ENCODE measurements at places on chromosomes 11 and 22. TPM values are rescaled to one million over a fixed set of nuclear protein-coding genes. Genes with fewer than 3 reads are reported as not detected.

DNA sequence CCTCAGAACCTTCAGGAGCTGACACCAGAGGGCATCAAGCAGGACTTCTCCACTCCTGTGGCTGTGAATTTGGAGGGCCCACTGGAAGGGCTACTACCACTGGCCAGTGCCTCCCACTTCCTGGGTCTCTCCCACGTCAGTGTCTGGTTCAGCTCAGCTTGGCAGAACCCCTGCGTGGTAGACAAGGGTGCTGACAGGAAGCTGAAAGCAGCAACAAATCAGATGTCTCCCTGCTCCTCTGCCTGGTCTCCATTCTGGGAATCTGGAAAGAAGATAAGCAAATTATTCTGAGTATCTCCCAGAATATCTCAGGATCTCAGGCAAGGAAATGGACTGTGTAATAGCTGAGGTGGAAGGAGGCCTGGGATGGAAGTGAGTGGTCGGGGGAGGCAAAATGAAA lies 61.5 kb downstream of the TMPRSS5 start:
- no peak for ATAC-seq

DNA sequence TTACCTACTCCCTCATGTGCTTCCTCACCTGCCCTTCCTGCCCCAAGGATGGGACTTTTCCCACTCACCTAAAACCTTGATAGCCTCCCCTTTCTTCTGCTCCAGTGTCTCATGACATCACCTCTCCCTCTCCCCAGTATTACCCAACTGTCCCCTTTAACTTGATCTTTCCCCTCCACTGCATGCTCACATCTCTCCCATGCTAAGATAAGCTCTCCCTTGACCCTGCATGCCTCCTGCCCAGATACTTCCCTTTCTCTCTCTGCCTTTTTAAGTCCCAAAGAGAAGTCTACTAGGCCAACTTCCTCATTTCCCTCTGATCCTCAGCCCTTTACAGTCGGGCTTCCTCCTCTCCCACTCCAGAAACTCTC lies 14.8 kb downstream of the CD3E start:
- ATAC-seq, result no peak

Gene PARVA
- 28.9 TPM for total RNA-seq

Gene RAG2
- not detected for total RNA-seq

Gene INCENP
- total RNA-seq, result 52.8 TPM

- no peak for ATAC-seq
Measured at GRCh38 chr22:39745789-39746188, 147.8 kb downstream of the ENTHD1 start.

Gene MRGPRF
- total RNA-seq, result 1.7 TPM

GRCh38 chr22:37195921-37196320 lies 7.9 kb upstream of the C1QTNF6 start:
- ATAC-seq, result no peak

GRCh38 chr22:32874976-32875375 lies 73.5 kb downstream of the TIMP3 start:
- ATAC-seq, result no peak

Gene DLG2
- 6.3 TPM for total RNA-seq

GRCh38 chr11:111361874-111362273 lies 17.2 kb downstream of the POU2AF1 start:
- ATAC-seq, result peak; percentile 78

Gene OR51B2
- not detected for total RNA-seq

Gene CLTCL1
- 6.8 TPM for total RNA-seq

GRCh38 chr11:122833846-122834464 lies 4.3 kb upstream of the CRTAM start:
- ATAC-seq, result no peak

DNA sequence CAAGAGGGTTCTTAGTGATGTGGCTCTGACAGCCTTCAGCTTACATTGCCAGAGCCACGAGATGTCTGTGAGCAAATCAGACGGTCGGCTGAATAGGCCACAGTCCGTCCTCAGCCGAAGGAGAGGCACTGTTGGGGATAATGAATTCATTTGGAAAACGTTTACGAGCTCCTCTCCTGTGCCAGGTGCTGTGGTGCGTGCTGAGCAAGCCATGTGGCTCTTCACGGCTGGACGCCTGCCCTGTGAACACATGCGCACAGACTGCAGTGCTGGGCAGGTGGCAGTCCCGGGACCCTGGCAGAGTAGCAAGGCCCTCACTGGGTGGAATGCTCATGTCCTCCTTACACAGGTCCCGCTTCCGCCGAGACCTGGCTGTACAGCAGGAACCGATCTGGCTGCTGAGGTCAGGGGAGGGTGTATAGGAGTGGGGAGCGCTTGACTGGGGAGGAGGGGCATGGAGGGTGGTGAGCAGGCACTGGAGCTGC lies 6.8 kb downstream of the TBC1D22A start:
- no peak for ATAC-seq

- ATAC-seq, result no peak
Measured at GRCh38 chr11:134999590-134999989, 587.5 kb upstream of the B3GAT1 start.

GRCh38 chr22:28146401-28147314 lies 227.6 kb upstream of the PITPNB start:
- ATAC-seq, result no peak

GRCh38 chr22:21861851-21862250 lies 5.6 kb downstream of the MAPK1 start:
- ATAC-seq, result peak; percentile 67

DNA sequence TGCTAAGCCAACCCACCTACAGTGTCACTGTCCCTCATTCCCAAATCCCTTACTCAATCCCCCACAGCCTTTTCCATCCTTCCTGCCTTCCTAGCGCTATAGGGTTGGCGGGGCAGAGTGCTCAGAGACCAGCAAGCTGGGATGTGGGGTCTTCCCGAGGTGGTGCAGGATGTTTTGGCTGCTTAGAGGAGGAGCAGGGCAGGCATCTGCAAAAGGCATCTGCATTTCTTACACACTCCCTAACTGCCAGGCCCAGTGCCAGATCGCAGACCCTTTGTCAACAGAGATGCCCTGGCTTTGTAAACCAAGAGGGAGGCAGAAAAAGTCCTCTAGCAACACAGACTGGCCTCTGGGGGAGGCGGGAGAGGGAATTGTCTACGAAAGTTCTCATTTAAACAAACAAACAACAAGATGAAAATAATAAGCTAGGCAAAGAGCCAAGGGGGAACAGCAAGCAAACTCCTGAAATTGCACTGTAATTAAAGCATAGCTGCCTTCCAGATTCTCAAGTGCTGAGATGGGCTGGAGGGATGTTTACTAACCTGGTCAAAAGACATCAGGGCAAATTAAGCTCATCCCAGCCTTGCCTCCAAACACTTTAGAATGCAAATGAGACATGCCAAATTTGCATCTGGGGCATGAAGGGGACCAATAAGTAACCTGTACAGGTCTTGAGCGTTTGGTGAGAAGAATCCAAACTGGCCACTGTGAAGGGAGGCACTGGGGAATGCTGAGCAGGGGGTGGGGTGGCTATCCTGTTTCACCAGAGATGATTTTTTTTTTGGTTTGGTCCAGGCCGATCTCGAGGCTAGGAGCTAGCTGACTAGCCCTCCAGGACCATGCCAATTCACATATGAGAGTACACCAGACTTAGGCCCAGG lies 38.1 kb upstream of the ADA2 start:
- no peak for ATAC-seq

DNA sequence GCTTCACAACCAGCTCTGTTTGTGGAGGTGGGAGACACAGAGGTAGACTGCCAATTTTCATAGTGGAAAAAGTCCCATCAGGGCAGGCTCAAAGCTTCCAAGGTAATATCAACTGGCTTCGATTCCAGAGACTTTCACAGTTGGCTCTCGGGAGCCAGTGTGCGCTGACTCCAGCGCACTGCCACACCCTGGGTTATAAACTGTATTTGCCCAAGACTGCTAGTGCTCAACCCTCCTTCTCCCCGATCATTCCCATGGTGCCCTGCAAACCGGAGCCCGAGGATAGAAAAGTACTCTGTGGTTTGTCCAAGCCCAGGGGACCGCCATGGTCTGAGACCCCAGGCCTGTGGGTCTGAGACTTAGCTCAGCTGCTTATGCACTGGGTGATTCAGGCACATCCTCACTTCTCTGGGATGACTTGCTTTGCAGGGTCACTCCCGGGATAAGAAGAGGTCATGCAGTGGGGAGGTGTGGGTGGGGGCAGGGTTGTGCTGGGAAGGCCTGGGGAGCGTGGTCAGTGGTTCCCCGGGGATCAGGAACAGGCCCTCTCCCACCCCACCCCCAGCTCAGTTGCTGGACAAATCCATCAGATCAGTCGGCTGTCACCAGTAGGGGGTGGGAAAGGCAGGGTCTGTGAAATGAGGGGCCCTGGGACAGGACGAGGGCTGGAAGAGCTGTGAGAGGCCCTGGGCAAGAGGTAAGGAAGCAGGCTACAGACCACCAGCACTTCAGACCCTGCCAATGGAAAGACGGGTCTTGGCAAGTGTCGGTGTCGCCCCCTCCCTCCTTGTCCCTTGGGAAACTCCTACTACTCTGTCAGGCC lies 26.7 kb upstream of the PICK1 start:
- ATAC-seq, result no peak

GRCh38 chr11:26297189-26297975 lies 34.5 kb upstream of the ANO3 start:
- peak; percentile 80 for ATAC-seq

- ATAC-seq, result no peak
Measured at GRCh38 chr11:38594895-38595294, 1996.9 kb upstream of the RAG2 start.

Gene VWCE
- 0.52 TPM for total RNA-seq

Gene DEFB131B
- total RNA-seq, result not detected

GRCh38 chr11:66264914-66265313 lies 3.5 kb upstream of the RAB1B start:
- no peak for ATAC-seq

Gene APOBEC3A
- 5.3 TPM for total RNA-seq

DNA sequence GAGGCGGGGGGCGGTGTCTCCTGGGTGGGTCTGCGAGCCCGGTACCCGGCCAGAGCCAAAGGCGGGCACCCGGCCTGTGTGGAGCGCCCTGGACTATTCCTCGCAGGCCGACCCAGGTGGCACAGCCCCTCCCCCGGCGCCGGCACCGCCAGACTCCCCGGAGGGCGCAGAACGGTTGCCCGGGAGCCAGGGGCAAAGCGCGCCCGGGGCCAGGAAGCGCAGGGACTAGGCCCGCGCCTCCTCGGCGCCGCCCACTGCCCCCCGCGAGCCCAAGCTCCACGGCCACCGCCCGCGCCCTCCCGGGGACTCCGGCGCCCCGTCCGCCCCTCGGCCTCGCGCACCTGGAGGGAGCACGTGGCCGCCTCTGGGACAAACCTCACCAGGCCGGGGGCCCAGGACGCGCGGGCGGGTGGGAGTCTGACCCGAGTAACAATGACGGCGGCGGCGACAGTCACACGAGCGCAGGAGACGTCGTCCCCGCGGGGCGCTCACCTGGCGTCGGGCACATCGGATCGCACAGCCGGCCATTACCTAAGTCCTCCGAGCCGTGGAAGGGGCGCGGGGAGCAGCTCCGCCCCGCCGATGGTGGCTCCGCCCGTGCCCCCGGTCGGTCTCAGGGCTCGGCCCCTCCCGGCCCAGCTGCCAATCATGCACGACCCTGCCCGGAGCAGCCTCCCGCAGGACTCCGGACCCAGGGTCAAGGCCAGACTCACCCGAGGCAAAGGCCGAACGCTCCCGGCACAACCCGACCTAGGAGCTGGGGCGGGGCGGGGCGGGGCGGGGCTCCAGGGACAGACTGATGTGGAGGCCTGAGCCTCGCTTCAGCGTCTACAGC lies 7.4 kb downstream of the PLXNB2 start:
- ATAC-seq, result no peak

- ATAC-seq, result no peak
Measured at GRCh38 chr11:102924851-102925380, 30.6 kb downstream of the MMP13 start.

Gene ALG8
- total RNA-seq, result 27.0 TPM

DNA sequence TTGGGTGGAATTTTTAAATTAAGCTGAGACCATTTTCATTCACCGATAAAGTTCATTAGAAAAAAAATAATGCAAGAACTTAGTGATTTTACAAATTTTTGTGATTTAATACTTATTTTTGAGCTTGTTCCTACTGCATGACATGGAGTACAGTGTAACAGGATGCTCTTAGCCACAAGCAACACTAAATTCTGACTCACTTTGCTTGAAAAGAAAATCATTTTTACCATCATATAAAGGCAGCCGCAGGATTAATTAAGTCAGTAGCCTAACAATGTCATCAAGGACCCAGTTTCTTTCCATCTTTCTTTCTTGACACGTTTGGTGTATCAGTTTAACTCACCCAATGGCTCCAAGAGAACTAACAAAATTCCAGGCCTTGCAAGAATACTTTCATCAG lies 540.3 kb upstream of the LUZP2 start:
- no peak for ATAC-seq

DNA sequence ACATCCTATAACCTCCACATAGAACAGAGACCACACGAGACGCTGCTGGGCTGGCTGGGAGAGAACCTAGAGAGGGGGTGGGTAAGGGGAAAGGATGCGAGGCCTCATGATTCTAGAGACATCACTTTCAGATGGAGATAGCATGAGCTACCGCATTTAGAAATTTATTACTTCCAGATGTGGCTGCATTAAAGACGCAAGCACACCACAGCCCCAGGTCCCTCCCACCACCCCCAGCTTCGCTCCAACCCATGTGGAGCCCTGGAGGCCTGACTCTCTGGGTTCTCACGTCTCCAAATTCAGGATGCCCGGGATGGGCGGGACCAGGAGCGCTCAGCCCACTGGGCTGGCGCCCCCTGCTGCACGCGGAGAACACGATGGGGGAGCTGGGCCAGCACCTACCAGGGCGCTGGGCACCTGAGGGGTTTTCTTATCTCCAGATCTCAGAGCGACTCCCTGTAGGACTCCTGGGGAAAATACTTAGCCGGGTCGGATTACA lies 13.6 kb downstream of the MRPL21 start:
- ATAC-seq, result peak; percentile 14

DNA sequence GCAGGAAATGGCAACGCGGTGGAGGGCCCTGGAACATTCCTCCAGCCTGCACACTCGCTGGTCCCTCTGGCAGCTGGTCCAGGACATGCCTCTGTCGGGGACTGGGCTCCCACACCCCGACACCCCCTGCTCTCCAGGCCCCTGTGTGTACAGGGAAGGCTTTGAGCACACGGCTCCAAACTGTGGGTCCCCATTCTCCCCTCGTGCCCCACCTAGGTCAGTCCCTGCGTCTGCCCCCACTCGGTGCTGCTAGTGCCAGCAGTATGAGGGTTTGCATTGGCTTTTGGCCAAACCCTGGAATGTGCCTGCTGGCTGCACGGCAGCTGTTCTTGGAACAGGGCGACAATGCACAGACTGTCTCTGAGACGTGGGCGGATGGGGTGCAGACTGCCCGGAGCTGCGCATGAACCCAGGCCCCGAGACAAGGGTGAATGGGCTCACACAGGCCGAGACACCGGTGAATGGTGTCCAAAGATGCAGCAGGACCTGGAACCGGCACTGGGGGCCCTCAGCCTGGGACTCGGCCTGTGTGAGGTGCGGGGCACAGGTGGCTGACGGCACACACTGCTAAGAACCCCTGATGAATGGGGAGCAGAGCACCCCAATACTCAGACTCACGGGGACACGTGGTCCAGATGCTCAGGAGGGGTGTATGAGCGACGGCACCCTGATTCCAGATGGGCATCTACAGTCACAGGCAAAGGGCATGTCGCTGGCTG lies 7.5 kb upstream of the SYT8 start:
- ATAC-seq, result no peak

DNA sequence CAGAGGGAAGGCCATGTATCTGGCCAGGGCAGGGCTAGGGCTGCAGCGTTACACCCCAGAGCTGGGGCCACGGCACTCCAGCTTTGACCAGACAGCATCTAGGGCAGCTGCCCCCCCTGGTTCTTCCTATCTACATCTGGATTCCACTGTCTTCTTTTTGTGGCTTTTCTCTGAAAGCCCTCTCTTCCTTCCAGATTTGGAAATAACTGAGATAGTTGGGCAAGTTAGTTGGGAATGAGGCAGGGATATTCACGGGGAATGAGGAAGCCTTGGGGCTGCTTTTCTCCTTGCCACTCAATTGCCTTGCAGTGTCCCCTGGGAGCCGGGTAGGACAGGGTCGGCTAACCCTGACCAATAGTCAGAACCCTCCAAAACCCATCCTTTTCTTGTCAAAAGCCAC lies 26.8 kb downstream of the CLMP start:
- no peak for ATAC-seq

Measured in esophagus mucosa (tissue), 1 donor.